Esophagus squamous epithelium (tissue), 5 donors: ENCODE measurements at places on chromosomes 7 and 10.

GRCh38 chr7:101597941-101598340, 31.2 kb downstream of the MYL10 start:
- DNase-seq, result no peak

DNA sequence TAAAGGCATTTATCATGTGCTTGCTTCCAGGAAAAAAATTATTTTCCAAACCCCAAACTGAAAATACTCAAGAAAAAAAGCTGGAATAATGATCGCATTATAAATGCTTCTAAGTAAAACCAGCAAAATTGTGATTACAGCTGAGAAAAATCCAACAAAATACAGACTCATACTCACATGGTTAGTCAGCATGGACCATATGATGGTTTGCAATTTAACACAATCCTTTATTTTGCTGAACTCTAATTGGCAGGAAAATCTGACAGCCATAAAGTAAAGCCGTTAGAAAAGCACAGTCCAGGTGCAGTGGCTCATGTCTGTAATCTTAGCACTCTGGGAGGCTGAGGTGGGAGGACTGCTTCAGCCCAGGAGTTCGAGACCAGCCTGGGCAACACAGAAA, 59.6 kb downstream of the BRI3 start:
- DNase-seq, result no peak

DNA sequence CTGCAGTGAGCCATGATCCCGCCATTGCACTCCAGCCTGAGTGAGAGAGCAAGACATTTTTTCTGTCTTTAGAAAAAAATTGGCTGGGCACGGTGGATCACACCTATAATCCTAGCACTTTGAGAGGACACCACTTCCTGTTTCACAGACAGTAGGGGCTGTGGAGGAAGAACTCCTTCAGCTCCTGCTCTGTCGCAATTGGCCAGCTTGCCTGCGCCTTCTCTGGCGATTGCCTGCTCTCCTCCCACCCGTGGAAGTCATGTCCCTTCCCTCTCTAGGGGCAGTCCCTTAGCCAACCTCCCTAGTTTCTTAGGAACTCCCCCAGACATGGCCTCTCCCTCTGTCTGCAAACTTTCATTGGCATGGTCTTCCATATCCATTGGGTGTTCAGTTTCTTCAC, 8.7 kb downstream of the PDSS1 start:
- DNase-seq, result no peak

- DNase-seq, result no peak
Observed at GRCh38 chr7:73851410-73852338, 9.3 kb upstream of the TMEM270 start.

- no peak for DNase-seq
Observed at GRCh38 chr7:90816511-90817142, 220.5 kb downstream of the CDK14 start.

GRCh38 chr10:3782451-3783315, 2.3 kb downstream of the KLF6 start:
- peak; percentile 19 for DNase-seq
